ENCODE measurements at places on chromosomes 12 and 14.

- DNase-seq = no peak
These were observed 10.7 kb downstream of the ERP29 start for GRCh38 chr12:112023759-112024396.

DNA sequence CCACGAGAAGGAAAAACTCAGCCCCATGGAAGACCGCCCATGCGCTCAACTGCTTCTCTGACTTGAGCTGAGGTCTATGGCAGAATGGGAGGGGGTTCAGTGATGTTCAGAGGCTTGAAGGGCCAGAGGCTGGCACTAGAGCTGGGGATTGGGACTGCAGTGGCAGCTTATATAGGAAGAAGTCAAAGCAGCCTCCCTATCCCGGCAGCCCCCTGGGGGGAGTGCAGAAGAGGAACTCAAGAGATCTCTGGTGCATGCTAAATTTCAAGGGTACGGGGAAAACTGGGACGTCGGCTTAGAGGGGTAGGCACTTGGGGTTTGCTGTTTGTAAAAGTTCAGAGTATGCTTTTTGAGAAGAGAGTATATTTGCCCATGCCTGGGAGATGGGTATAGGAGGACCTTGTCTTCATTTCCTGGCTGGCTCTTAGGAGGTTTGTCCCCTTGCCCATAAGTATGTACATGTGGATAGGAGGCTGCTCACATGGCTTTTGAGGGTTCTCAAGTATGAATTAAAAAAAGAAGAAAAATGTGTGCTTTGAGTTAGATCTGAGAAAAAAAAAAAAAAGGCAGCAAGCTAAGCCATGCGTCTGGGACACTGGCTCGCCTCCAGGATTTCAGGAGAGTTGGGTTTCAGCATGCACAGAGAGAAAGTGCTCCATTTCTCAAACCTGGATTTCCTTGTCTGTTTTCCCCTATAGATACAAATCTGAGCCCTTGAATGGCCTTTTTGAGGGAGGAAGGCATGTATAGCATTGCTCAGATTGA lies 3.2 kb upstream of the MEG3 start:
- no peak for DNase-seq

- no peak for DNase-seq
These were observed 194.6 kb upstream of the KRR1 start for GRCh38 chr12:75705749-75706711.

DNA sequence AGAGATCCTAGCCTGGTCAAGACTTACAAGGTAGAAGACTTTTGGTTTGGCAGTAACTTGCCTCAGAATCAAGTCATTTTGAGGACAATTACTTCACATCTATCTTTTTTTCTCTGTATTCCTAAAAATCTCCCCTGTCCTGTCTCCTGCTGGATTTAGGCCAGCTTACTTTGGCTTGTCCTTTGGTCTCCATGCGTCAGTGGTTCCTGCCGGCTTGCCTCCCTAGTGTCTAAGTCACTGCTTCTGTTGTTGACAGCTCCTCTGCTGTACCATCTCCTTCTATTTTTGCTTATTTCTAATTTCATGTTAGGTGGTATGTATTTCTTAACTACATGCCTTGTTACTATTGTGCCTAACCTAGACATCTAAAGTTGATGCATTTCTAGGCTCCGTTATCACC lies 39.7 kb upstream of the FBLN5 start:
- DNase-seq = no peak
